ENCODE measurements at places on chromosomes 4 and X. TPM values are rescaled to one million over a fixed set of nuclear protein-coding genes. Genes with fewer than 3 reads are reported as not detected.

SGMS2 gene
- total RNA-seq, result 0.63 TPM

YY2 gene
- total RNA-seq, result 4.4 TPM

PFKFB1 gene
- total RNA-seq, result 0.31 TPM

ZDHHC15 gene
- total RNA-seq, result 19.4 TPM

CENPI gene
- total RNA-seq, result 13.5 TPM

IL21 gene
- total RNA-seq, result not detected
